ENCODE measurements at places on chromosomes 5 and 9. TPM values are rescaled to one million over a fixed set of nuclear protein-coding genes. Genes with fewer than 3 reads are reported as not detected.

GRCh38 chr9:13823026-13823425, 490.9 kb downstream of the NFIB start:
- no peak for ATAC-seq

GRCh38 chr9:70257502-70257901, 1.3 kb upstream of the SMC5 start:
- no peak for ATAC-seq

DNA sequence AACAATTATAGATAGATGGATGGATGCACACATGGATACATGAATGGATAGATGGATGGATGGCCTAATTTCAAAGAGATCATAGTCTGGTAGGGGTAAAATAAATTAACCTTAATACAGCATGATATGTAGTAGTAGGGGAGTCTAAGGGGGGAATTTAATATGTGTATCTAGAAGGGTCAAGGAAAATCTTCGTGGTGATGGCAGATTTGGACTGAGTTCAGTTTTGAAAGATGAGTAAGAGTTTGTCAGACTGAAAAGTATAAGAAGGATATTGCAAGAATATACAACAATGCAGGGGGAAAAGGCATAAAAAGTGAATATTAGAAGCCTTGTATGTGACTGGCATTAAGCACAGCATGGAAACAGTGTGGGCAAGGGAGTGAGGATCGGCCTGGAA, 98.7 kb downstream of the ZNF462 start:
- no peak for ATAC-seq

DNA sequence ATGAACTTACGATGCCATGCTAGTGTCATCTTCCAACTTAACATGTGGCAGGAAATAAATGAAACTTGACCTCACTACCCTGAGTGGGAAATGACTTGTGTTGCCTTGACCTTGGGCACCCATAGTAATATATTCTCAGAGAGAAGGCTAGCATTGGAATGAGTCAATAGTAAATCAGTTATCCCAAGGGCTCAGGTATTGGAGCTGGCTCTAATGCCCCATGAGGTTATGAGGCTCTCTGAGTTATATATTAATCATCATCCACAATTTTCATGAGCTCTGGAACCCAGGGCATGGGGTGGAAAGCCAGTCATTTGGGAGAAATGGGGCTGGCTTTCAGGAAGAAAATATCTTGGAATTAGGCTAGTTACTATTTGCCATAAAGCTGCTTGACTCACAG, 42.4 kb upstream of the SMIM32 start:
- no peak for ATAC-seq

GRCh38 chr9:98477884-98478283, 222.4 kb upstream of the TBC1D2 start:
- ATAC-seq = no peak

The EPB41L4B gene
- total RNA-seq = 1.7 TPM
